Pulmonary artery endothelial cell (primary cell): ENCODE measurements at places on chromosomes 12 and 14. TPM values are rescaled to one million over a fixed set of nuclear protein-coding genes. Genes with fewer than 3 reads are reported as not detected.

DNA sequence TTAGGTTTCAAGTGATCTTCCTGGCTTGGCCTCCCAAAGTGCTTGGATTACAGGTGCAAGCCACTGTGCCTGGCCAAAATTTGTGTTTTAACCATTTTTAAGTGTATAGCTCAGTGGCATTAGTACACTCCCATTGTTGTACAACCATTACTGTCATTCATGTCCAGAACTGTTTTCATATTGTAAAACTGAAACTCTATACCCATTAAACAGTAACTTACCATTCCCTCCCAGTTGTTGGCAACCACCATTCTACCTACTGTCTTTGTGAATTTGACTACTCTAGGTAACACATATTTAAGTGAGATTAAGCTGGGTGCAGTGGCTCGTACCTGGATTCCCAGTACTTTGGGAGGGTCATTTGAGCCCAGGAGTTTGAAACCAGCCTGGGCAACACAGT is 67.3 kb upstream of the KCNH3 start:
- DNase-seq, result no peak

Gene OTOGL
- 0.63 and 5.3 TPM in 2 replicates for total RNA-seq

DNA sequence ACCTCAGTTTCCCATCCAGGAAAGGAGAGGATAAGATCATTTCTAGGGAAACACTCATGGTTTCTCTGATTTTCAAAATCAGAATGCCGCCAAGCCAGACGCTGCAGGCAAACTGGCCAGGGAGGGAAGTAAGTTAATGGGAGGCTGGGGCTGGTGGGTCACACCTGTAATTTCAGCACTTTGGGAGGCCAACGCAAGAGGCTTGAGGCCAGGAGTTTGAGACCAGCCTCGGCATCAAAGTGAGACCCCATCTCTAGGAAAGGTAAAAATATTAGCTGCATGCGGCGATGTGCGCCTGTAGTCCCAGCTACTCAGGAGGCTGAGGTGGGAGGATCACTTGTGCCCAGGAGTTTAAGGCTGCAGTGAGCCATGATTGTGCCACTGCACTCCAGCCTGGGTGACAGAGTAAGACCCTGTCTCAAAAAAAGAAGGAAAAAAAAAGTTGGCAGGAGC is 587 bp downstream of the SELPLG start:
- no peak for DNase-seq

- no peak for DNase-seq
These were observed 8.2 kb downstream of the EXOC3L4 start for GRCh38 chr14:103102689-103103260.

DNA sequence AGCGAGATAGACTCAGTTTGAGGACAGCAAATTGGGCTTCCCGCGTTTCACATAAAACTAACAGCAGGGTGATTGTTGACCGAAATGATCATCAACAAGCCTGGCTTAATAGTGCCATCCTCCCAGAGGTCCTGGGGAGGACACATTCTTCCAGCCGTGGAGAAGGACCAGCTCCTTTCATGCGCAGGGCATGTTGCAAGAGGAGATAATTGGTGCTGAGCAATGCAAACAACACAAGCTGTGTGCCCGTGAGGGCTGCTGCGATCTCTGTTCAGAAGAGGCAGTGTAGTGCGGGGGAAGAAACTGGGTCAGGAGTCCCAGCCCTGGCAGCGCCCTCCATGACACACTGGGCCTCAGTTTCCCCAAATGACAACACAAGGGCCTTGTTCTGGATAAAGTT is 54.3 kb downstream of the CCDC85C start:
- DNase-seq, result no peak

DNA sequence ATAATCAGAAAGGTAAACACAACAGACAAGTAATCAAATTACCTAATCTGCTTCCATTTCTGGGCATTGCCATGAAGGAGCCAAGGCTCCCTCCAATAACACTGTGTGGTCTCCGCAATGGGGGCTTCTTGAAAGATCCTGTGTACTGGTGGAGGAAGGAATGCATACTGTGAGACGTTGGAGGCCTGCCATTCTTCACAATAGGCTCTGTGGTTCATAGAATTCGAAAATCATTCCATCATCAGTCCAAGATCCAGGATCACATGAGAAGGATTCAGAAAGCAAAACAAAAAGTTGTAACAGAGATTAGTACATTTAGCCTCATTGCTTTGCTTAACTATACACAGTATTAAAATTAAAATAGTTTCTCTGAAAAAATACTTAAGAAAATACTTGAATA is 76.3 kb downstream of the CDK17 start:
- no peak for DNase-seq

- DNase-seq, result no peak
These were observed 122.0 kb downstream of the TMEM117 start for GRCh38 chr12:43957732-43958372.

Gene KRT6C
- 0.07 TPM in 1 of 2 replicates, not detected in the other for total RNA-seq

DNA sequence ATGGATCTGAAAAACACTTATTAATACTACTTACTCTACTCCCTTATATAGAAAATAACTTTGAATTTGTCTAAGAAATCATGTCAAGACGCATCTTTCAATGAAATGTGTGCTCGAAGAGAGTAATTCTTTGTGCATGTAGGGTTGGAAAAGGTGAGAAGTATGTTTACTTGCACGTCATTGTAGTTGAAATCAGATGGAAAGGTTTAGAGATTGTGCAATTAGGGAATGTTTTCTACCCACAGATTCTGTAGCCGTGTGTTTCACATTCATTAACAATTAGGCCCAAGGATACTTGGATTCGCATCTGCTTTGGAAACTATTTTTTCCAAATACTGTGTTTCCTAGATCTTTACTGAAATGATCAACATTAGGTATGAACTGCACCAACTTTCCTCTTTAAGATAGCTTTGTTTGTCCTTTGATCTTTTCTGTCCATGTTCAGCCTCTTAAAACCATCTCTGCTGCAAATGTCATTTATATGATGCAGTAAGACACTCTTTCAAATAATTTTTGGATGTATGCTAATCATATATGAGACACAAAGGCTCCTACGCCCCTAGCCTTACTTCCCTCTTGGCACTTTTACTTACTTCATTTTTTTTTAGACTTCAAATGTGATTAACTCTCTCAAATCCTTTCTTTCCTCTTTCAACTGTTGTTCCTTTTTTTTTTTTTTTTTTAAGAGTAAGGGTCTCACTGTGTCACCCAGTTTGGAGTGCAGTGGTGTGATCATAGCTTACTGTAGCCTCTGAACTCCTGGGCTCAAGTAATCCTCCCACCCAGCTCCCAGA is 58.0 kb upstream of the PSMA6 start:
- DNase-seq, result no peak

DNA sequence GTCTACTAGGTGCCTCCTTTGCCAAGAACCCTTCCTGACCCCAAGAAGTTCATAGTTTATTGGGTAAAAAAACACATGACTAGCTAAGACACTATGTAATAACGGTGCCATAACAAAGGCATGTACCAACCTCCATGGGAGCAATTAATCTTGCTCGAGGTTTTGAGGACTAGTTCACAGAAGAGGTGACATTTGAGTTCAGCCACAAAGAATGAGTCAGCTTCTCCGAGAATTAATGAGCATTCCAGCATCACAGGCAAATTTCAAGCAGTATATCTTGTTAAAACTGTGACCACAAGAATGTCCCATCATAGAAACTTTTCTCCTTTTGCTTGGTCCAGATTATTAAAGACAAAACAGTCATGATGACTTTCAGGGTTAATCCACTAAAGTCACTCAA is 113.0 kb upstream of the RAP1B start:
- no peak for DNase-seq

DNA sequence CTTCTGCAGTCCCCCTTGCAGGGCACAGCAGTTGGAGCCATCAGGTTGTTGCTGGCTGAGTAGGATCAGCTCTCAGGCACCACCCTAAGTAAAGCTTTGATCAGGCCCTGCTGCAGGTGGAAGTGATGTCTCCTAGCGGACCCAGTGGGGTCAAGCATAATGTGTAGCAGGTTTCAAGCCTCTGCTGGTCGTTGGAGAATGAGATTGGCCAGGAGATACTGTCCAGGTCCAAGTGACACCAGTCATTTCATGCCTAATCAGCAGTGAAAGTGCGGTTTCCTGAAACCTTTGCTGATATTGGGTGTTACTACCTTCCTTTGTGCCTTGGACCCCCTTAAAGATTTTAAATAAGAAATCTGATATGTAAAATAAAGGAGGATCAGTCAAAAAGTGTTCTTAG is 72.6 kb downstream of the SUSD6 start:
- DNase-seq, result no peak

Gene FAM186B
- 0.11 and 0.13 TPM in 2 replicates for total RNA-seq

Gene CLEC7A
- total RNA-seq, result 0.07 TPM in 2 replicates

DNA sequence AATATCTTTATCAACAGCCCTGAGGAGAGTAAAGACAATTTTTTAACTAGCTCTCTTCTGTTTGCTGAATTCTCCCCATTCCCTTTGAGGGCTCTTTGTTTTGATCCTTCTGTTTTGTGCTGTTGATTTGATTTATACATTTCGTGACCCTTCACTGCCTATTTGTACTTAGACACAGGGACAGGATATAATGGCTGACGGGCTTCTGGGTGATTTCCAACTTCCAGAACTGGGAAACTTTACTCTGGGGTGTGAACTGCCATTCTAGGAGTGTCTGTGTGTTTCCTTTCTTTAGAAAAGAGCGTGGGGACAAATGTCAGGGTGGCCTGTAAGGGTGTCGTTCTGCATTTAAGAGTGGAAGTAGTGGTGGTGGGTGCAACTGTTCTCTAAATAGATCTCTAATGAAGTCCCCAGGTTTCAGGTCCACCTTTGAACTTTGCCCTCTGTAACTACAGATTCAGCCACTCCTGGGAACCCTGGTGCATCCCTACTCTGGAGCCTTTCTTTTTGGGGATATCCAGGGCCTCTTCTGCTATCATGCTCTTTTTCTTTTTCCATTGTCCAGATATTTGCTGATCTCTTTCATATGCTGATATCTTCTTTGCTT is 22.3 kb upstream of the SSPN start:
- no peak for DNase-seq
